Activated CD4-positive, alpha-beta T cell treated with anti-CD3 and anti-CD28 coated beads, Interleukin-2, amount 50 U/mL, for 1 hour (primary cell): ENCODE measurements at places on chromosomes 3 and 15.

- peak; percentile 43 for DNase-seq
Observed at GRCh38 chr3:43162230-43163084, 56.6 kb upstream of the POMGNT2 start.

DNA sequence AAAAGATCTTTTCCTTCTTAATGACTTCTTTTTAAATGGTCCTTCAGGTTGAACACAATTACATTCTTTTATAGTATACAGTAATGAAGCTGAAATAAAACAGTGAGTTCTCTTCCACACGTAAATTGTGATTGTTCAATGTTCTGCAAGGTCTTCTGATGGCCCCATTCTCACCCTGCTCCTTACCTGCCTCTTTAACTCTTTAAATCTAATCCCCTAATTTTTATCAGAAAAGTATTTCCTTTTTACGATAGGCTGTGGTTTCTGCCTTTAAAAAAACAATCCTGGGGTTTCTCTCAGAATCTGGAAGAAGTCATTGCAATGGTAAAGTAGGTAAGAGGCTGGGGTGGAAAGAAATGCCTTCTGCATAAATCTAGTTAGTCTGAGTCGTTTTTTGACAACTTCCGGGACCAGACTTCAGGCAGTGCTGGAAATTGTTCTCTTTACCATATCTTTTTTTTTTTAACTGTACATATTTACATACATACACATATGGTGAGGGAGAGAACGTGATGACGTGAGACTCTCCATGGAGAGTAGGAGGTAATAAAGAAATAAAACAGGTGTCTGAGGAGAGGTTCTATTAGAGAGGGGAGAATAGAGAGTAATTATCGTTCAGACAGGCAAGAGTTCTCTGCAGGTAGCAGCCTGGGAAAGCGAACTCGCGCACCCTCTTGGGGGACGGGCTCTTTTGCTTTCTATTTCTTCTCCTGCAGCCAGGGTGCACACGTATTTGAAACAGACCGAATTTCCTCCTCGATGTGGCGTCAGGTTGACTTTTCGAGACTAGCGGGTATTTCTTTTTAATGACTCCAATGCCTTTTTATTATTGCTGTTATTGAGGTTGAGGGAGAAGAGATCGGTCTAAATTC lies at the start of gene SIDT1:
SIDT1 (plus strand) TSS at position 730 of the 872 bp plus-strand sequence. CDS start 467 bp downstream, outside the sequence.
- peak; percentile 65 for DNase-seq

DNA sequence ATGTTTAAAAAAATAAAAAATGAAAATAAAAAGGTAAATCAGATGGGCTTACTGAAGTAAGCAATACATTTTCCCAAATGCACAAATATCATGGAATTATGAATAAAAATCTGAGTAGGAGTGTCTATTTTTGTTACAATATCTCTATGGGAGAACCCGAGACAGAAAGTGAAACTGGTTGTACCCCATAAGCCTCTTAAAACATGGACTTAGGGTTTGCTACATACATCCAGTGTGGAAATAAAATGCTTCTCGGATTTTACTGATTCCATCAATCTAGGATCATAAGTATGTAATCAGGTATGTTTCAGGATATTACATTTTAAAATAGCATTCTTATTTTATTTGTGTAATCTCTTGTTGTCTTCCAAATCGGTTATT lies 177.8 kb upstream of the CDIN1 start:
- DNase-seq = no peak

DNA sequence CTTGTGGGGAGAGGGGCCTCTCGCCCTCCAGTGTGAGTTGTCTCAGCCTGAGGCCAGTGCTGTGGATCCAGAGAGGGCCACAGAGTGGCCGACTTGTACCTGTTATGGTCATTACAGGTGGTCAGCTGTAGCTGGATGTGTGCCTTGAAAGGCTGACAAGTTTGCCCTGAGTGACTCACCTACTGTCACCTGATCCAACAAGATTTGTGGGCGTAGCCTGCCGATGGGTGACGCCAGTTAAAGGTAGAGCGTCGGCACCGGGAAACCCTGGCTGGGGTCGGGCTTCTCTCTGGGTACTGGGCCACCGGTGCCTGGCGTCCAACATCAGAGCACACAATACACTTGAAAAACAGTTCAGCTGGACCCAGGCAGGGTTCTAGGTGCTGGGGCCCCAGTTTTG lies 2.8 kb upstream of the ISG20 start:
- DNase-seq = peak; percentile 80

- DNase-seq = no peak
Observed at GRCh38 chr3:57758686-57759085, 2.6 kb downstream of the SLMAP start.

DNA sequence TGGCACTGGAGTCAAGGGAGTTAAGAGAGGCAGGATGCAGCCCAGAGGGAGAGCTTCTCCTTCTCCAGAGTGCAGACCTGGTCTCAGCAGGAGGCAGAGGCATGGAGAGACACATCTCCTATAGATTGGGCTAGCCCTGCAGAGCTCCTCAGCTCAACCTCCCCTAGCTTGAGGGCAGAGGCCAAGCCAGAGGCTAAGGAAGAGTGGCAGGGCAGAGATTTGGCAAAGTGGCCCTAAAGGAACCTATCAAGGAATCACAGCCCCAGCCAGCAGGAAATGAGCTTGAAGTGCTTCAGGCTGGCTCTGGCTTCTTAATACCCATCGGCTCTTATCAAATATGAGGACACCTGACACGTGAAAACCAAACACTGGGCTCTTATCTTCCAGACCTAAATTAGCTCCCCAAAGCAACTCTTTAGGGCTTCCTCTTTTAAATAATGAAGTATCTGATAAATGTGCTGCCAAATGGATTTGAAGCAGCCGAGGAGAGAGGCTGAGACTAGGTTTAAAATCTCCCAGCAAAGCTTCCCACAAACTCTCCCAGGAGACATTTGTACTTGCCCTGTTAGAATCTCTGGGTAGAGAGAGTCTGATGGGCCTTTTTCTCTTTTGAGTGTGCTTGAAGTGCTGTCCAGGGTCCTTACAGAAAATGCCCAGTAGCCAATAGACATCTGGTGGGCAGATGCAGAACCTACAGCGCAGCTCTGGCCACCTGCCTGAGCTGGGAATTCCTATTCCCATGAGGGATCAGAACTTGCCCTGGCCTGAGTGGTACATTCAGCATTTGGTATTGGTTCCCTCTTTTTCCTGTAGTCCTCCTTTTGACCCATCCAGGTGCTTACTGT lies 271.4 kb downstream of the CLSTN2 start:
- no peak for DNase-seq

DNA sequence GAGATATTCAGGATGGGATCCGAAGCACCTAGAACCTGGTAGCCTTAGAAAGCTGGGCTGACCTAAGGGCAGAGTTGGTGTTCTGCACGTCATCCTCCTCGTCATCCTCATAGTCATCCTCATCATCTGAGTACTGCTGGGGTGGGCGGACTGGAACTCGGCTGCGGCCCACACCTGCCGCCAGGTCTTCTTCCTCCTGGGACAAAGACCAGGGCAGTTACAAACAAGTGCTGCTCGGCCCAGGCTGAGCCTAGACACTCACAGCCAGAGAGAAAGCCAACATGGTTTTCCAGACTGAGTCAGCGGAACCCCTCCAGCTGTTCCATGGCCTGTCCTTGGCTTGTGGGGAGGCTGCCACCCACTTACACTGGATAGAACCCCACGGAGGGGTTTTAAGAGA lies 40.5 kb downstream of the SEMA3G start:
- no peak for DNase-seq

- no peak for DNase-seq
Observed at GRCh38 chr3:46913644-46914043, 36.1 kb downstream of the PTH1R start.

DNA sequence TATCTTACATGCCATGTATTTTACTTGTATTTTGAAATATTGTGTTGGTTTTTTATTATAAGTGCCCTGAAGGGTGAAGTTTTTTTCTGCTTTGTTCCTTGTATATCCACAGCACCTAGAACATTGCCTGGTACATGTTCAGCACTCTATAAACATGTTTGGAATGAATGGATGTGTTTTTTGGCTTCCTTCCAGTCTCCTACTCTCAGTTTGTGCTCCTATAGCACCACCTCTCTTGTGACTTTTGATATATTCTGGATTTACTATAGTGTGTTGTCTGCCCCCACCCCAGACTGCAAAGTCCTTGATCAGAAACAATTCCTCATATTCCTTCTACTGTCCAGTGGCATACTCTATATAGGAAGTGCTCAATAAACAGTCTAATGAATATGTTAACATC lies 60.6 kb downstream of the PLCL2 start:
- DNase-seq = no peak

GRCh38 chr3:143172062-143172794 lies 52.7 kb downstream of the CHST2 start:
- DNase-seq = no peak

DNA sequence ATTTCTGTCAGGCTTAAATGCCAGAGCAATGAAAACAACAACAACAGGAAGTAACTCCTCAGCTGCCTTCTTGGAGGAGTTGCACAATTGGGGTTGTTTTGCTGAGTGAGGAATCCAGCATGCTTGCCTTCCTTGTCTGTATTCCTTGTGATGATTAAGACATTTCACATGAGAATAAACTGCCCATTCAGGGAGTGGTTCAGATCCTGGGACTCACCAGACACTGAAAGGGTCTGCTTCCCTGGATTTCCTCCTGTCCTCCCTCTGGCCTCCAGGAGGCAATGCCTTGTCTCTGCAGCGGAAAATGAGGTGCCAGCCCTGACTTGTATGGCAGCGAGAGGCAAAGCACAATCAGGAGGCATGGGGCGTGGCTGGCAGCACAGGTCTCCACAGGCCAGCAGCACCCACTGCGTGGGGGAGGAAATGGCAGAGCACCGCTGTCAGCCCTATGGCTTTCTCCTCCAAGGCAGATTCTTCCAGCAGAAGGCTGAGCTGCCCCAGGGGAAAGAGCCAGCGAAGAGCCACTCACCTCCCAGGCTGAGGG lies 41.5 kb downstream of the RBP2 start:
- DNase-seq = no peak

GRCh38 chr15:94792196-94792595 lies 560.8 kb downstream of the MCTP2 start:
- DNase-seq = no peak
